ENCODE measurements at places on chromosomes 2 and 18.

DNA sequence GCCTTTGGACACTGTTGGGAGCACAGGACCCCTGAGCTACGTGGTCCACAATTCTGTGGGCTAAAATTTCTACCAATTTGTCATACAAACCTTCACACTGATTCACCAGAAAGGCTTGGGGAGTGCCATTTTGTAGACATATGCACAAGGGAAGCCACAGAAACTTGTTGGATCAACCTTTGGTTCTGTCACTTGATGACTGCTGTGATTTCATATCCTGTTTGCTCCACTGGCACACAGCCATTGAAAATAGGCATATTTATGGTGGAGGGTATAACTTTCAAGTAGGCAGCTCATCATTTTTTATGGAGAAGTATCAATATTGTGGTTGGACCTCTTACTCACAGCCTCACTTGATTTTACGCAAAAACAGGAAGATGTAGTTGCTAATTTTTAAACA is 10.5 kb downstream of the NAPG start:
- DNase-seq, result no peak

DNA sequence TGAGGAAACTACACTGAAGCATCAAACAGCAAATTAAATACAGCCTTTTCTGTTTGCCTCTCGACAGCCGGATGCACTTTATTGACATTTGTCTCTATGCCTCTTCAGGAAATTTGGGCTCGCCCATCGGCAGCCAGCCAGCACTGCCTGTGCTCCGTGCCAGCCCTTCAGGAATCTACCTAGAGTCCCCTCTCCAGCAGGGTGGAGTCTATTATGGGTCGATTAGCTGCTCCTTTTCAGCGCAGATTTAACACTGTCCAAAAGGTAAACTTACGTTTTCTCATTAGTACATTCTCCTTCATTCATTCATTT is 91.5 kb downstream of the MYCN start:
- no peak for DNase-seq

DNA sequence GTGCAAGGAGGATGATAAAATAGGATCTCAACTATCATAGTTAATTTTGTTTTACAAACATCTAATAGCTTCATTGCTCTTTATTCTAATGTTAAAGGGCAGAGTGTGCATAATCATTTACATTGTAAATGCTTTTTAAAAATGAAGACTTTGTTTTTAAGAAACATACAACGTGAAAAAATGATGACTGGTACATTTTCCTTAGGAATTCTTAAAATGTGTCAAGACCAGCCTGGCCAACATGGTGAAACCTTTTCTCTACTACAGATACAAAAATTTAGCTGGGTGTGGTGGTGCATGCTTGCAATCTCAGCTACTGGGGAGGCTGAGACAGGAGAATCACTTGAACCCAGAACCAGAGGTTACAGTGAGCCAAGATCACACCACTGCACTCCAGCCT is 179.0 kb downstream of the PDE1A start:
- no peak for DNase-seq

- no peak for DNase-seq
Measured at GRCh38 chr2:134103196-134103595, 150.7 kb upstream of the MGAT5 start.

DNA sequence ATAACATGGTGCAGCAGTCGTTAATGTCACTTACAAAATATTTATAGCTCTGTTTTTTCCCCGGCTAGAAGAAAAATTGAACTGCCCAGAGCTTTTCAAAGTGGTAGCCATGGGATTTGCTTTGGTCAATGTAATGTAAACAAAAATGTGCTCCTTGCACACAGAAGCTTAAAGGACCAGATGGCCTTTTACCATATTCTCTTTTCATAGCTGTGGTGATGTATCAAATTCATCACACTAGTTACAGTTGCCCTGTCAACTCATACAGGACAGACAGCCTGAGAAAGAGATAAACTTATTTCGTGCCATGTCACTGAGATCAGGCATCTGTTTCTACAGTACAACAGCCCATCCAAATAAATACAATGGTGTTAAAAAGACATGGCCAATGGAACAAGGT is 368.1 kb upstream of the CDH19 start:
- DNase-seq, result no peak

- DNase-seq, result no peak
Measured at GRCh38 chr2:41719756-41720155, 328.1 kb upstream of the PKDCC start.

Measured in hematopoietic multipotent progenitor cell (in vitro differentiated cells).